Naive thymus-derived CD8-positive, alpha-beta T cell (primary cell): ENCODE measurements at places on chromosomes 7 and 10. TPM values are rescaled to one million over a fixed set of nuclear protein-coding genes. Genes with fewer than 3 reads are reported as not detected.

- DNase-seq: no peak
Observed at GRCh38 chr7:3552499-3552898, 251.4 kb downstream of the SDK1 start.

DNA sequence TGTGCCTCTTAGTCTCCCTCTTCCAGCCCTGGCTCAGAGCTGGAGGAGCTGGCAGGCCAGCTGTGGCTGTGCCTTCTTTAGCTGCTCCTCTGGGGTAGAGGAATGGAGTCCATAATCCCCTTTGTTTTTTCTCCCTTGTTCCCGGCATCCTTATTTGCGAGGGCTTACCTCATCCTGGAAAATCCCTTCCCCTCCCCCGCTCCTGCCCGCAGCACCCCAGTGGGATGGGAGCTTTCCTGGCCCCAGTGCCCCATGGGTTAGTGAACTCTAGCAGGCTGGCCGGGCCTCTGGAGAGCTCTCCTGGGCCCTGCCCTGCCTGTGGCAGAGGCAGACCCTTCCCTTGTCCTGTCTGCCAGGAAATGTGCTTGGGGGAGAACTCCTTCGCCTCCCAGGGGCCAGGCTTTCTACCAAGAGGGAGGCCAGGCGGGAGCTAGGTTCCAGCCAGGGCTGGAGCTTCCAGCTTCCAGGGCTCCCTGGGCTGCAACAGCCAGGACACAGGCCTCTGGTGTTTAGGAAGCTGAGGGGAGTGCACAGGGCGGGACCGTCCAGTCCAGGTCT is 16.5 kb upstream of the TRIM8 start:
- DNase-seq: no peak

DNA sequence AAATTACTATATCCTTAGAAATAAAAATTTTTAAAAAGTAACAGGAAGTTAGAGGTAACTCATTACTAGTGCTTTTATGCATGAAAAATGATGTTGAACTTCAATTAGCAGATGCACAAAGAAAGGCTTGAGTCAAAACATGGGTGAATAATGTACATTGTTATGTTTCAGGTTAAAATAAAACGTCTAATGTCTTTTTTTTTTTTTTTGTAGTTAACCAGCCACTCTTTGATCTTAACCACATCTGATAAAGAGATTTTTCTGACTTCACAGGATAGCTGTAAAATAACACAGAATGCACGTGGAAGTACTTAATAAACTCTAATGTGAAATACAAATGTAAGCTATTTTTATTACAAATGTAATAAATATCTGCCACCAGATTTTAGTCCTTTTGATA is 61.7 kb downstream of the GSAP start:
- DNase-seq: peak; percentile 75

DNA sequence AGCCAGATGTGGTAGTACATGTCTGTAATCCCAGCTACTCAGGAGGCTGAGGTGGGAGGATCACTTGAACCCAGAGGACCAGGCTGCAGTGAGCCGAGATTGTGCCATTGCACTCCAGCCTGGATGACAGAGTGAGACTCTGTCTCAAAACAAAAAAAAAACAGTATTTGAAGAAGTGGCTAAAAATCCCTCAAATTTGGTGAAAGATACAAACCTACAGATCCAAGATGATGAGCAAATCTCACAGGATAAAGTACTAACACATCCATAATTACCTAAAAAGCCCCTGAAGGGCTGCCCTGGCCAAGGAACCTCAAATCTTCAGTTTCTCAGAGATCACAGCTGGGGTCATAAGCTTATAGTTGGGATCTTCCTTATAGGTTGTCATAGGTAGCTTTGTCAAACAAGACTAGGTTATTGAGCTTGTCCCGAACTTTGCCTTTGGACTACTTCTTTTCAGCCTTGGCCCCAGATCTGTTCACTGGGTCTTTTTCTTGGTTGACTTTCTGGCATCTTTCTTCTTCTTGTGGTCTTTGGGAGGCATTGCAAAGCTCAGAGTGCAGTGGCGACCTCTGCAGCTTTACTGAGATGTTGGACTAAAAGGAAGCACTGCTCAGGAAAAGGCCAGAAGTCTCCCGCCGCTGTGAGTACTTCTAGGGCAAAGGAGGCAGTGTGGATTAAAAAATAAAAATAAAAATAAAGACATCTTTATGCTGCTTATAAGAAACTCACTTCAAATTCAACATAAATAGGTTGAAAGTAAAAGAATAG is 28.6 kb upstream of the SAR1A start:
- no peak for DNase-seq

DNA sequence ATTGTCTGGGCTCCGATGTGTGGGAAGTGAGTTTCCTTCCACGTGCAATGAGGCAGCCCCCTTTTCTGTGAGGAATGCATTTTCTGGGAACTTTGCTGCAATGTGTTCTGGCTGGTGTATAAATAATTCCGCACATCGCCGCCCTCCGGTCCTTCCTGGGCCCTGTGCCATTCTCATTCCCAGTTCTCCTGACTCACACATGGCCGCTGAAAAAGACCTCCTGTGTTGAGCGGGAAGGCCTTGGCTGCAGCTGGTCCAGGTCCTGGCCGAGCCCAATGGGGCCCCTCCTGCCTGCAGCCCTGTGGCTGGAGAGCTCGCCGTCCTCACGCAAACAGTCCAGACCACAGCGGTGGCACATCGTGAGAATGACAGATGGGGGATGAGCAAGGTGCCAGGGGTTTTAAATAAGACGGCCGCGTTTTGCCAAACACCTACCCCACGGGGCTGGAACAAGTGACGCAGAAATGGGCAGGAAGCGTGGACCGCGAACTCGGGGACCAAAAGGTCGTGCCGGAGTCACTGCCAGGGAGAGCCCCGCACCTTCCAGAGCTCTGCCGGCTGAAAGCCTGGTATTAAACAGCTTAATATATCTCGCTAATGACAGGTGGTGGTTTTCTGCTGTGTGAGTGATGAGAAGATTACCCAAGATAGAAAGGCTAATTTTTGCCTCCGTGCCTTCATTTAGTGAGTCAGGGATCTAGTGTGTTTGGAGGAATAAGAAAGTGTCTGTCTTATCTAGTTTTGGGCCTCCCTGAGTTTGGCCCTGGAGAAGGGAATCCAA is 37.0 kb downstream of the FAM20C start:
- no peak for DNase-seq

DNA sequence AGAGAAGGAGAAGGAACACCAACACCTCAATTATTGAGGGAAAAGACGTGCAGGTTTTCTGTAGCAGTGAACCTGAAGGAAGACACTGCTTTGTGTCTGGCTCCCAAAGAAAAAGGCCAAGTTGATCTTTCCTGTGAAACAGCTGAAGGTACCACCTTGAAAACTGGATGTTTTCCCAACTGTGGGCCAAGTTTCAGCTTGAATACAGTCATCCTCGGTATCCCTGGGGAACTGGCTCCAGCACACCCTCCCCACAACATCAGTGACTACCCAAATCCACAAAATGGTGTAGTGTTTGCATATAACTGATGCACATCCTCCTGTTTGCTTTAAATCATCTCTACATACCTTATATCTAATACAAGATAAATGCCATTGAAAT is 297.0 kb upstream of the PITRM1 start:
- no peak for DNase-seq

GRCh38 chr7:120931243-120931642 is 19.3 kb upstream of the ING3 start:
- DNase-seq: no peak

GRCh38 chr7:5700391-5700985 is 81.0 kb downstream of the RNF216 start:
- DNase-seq: no peak

DNA sequence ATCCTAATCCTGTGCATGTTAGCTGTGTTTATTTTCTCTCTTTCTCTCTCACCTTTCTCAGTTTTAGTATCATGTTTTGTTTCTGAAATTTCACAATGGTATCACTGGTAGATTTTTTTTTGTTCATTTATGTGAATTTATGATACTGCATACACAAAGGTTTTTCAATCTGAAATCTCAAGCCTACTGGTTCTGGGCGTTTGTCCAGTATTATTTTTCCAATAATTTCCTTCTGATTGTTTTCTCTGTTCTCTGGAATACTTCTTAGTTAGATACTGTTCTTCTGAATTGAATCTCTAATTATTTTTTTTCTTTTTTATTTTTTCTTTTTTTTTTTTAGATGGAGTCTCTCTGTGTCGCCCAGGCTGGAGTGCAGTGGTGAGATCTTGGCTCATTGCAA is 96.2 kb upstream of the TMEM72 start:
- no peak for DNase-seq

DNA sequence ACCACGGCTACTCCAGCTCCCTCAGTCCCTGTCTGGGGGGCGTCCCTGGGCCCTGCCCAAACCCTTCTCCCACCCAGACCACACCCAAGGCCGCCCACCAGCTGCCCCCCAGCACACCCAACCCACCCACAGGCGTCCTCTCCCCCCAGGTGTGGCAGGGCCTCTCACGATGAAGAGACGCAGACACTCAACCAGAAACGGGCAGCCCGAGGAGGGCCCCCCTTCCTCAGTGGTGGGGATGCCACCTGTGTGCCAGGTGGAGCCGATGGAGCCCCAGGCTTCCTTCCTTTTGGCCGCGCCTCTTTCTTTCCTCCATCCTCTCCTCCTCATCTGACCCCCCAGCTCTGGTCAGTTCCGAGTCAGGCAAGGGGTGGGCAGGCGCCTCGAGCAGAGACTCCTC is 28.7 kb downstream of the ADGRA1 start:
- DNase-seq: no peak

DNA sequence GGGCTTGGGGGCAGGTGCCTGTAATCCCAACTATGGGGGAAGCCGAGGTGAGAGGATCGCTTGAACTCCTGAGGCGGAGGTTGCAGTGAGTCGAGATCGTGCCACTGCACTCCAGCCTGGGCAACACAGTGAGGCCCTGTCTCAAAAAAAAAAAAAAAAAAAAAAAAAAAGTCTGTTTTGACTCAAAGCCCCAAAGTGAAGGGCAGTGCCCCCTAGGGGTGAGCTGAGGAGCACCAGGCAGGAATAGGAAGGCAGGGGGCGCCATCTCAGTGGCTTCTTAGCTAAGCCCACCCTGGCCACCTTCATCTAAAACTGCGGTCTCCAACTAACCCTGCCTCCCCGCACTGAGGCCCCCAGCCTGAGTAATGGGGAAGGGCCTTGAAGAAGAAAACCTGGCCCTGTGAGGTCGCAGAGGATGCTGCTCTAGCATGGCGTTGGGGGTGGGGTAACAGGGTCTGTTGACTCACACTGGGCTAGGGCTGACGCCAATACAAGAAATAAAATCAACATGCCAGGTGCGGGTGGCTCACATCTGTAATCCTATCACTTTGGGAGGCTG is 9.8 kb downstream of the PODXL start:
- DNase-seq: peak; percentile 49

GRCh38 chr7:127598318-127598717 is 4.8 kb downstream of the FSCN3 start:
- no peak for DNase-seq

GRCh38 chr7:65971021-65971420 is 11.0 kb downstream of the GUSB start:
- no peak for DNase-seq

DNA sequence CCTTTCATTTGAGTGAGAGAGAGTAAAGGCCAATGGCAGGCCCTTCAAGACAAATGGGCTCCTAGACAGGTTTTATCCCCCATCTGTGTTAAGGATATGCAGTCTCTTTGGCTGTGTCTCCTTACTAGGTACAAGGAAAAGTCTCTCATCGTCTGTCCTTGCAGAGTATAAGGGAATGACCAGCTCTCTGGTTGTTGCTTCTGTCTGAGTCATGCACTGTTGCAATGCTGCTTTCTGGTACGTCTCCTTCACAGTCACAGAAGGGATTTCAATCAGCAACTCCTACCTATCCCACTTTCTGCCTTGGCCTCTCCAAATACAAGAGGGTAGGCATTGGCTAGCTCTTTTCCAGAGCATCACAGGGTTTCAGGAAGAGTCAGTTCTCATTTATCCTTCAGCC is 48.1 kb downstream of the CTTNBP2 start:
- no peak for DNase-seq

Gene KNDC1
- 0.49 TPM for total RNA-seq
